ENCODE measurements at places on chromosomes 5 and 9. TPM values are rescaled to one million over a fixed set of nuclear protein-coding genes. Genes with fewer than 3 reads are reported as not detected.
A peak's percentile ranks its signal among the peaks of the same experiment; 100 is the strongest.

DNA sequence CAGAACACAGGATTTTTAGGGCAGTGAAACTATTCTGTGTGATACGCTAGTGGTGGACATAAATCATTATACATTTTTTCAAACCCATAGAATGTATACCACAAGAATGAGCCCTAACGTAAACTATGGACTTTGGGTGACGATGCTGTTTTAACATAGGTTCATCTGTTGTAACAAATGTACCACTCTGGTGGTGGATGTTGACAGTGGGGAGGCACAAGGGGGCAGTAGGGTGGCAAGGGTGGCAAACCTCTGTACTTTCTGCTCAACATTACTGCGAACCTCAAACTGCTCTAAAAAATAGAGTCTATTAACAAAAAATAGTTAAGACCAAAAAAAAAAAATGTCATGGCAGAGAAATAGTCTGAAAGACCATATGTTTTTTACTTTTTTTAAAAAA, 9.1 kb upstream of the MVB12B start:
- no peaks in the 10 kb centered on the region for H3K27me3 ChIP-seq
- no peak for DNase-seq
- no peak overlapping the region for H3K27ac ChIP-seq
- H3K4me3 ChIP-seq = no peak overlapping the region
- no peaks in the 10 kb centered on the region for H3K36me3 ChIP-seq
- peaks cover 5% of the 10 kb centered on the region for H3K4me1 ChIP-seq

- H3K4me3 ChIP-seq = no peak overlapping the region
- DNase-seq = no peak
- H3K4me1 ChIP-seq = peaks cover 14% of the 10 kb centered on the region
- no peak overlapping the region for H3K27ac ChIP-seq
- no peaks in the 10 kb centered on the region for H3K36me3 ChIP-seq
Observed at GRCh38 chr5:149680810-149681221, 49.3 kb upstream of the PPARGC1B start.

Gene ATOSB
- total RNA-seq = 17.7 TPM

GRCh38 chr9:2859776-2860379, 16.0 kb upstream of the PUM3 start:
- peak; percentile 50 for DNase-seq
- H3K36me3 ChIP-seq = no peaks in the 10 kb centered on the region
- no peak overlapping the region for H3K27ac ChIP-seq
- H3K4me3 ChIP-seq = no peak overlapping the region
- H3K27me3 ChIP-seq = peaks cover 38% of the 10 kb centered on the region

Gene CCNO
- not detected for total RNA-seq

Gene SELENOP
- 86.3 TPM for total RNA-seq
